MG63 (cell line): ENCODE measurements at places on chromosomes 1 and 21.
A peak's percentile ranks its signal among the peaks of the same experiment; 100 is the strongest.

GRCh38 chr21:41620982-41621381 is 113.0 kb upstream of the TMPRSS2 start:
- DNase-seq = no peak

- DNase-seq = no peak
These were observed 5.2 kb downstream of the RGL1 start for GRCh38 chr1:183810121-183810520.

DNA sequence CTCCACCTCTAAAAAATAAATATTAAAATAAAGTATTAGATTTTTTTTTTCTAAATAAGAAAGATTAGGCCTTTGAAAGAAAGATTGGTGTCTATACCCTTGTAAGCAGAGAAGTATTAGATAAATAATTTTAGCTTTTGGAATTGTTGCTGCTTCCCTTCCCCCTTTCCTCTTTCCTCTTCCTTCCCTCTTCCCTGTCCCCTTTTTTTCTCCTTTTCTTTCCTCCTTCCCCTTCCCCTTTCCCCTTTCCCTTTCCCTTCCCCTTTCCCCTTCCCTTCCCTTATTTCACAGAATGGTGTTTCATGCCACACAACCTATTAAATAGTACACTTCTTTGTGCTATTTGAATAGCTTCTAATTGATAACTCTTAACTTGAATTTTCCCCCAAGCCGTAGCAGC is 69.8 kb upstream of the QSOX1 start:
- DNase-seq = no peak

- peak; percentile 30 for DNase-seq
These were observed at the start of gene MX2 for GRCh38 chr21:41361786-41362604. TSS of gene MX2 (plus strand) at chr21:41362027. CDS start at chr21:41376907, 14,880 bp downstream.

- DNase-seq = no peak
These were observed 3.5 kb downstream of the HHAT start for GRCh38 chr1:210332233-210332632.

DNA sequence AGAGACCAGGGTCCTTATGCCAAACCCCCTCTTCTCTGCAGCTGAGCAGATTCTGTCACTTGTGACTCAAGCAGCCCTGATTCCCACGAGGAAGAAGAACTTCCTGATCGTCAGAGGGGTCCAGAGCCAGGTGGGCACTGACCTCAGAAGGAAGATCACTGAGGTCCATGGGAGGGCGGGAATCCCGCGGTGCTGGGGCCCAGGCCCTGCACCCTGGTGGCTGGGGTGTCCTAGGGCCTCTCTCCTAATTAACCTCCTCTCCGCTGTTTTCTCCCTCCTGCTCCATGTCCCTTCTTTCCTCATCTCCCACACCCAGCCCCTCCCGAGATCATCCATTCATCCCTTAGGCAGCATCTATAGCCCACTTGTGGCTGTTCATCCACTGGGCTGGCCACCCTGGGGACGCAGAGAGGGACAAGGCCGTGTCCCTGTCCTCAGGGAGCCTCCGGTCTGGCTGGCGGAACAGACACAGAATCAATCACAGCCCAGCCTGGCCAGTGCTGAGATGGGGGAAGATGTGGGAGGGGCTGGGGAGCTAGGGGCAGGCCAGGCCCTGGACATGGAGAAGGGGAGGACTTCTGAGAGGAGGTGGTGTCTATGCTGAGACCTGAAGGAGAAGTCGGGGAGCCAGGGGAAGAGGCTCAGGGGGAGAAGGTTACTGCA is 638.3 kb downstream of the MATN1 start:
- DNase-seq = no peak

GRCh38 chr1:55298167-55298894 is 83.2 kb upstream of the USP24 start:
- DNase-seq = no peak

DNA sequence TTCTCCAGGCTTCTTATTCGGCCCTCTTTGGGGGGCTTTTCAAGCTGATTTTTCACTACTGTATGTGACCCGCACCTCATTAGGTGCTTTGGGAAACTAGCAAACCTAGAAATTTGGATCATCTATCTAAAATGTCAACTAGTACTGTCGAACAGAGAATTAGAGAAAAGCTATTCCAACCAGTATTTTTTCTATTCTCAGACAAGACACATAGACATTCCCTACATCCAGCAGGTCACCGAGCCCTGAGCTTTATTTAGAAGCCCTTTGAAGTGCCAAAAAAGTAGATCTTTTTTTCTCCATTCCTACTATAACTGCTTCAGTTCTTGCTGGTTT is 310 bp upstream of the SSR2 start:
- DNase-seq = no peak

- DNase-seq = no peak
These were observed 510.2 kb downstream of the KCNT2 start for GRCh38 chr1:196098000-196098399.

GRCh38 chr21:28758042-28758882 is 234.4 kb downstream of the LTN1 start:
- DNase-seq = peak; percentile 76

- no peak for DNase-seq
These were observed 13.7 kb upstream of the CLCA1 start for GRCh38 chr1:86455073-86455472.

GRCh38 chr1:95407886-95408291 is 173.9 kb downstream of the RWDD3 start:
- DNase-seq = no peak

- peak; percentile 12 for DNase-seq
These were observed 96.3 kb upstream of the TMPRSS15 start for GRCh38 chr21:18499761-18500376.

DNA sequence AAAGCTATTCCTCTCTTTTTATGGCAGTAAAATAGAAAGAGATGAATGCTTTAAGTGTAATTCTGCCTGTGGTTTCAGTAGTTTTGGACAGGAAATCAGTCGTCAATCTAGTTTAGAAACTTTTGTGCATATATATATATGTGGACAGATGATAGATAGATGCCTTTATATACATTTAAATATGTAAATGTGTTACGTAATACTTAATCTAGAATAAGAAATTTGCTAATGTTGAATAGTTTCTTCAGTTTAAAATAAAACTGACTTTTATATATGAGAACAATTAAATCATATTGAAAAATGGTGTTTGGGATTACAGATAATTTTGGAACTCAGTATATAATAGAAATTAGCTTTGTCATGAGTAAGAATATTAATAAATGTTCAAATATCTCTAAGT is 1165.7 kb upstream of the NCAM2 start:
- DNase-seq = no peak

GRCh38 chr1:30908696-30909364 is at the start of gene SDC3:
TSS of gene SDC3 (minus strand) at chr1:30908758. CDS start at chr1:30908586, 172 bp downstream.
- no peak for DNase-seq

GRCh38 chr1:86699186-86699585 is 5.2 kb upstream of the SH3GLB1 start:
- DNase-seq = no peak

- peak; percentile 15 for DNase-seq
These were observed 1.3 kb downstream of the FCGR2A start for GRCh38 chr1:161506336-161507223.

DNA sequence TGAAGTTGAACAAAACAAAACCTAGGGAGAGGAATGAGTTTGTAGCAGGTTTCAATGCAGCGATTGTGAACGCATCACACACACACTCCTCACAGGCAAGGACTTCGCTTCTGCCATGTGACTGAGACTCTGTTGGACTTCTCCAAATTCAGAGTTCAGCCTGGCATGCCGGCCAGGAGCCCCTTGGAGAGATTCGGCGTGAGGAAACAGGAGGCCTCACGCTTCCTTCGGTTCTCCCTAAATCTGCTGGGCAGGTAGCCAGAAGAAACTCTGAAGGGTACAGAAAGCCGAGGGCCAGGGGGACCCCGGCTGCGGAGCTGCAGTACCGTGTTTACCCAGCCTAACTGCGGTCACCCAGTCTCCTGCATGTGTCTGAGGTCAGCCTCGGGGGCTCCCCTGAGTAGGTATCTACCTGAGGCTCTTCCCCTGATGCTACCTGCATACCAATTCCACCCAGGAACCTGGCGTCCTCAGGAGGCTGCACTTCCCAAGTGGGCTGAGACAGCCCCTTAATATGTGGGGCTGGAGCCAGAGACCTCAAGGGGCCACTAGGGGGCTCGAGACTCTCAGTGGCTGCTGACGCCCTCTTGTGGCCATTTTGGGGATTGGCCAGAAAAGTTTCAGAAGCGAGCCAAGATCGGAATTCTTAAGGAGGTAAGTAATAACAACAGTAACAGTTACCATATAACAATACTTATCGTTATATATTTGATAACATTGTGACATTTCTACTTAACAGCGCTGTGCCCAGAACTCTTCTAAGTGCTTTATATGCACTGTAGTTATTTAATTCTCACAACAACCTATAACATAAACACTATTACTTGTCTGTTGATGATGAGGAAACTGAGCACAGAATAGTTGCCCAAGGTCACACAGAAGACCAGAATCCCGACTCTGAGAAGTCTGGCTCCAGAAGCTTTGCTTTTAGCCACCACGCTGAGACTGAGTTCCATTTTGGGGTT is 2.7 kb upstream of the ANXA9 start:
- DNase-seq = peak; percentile 81

DNA sequence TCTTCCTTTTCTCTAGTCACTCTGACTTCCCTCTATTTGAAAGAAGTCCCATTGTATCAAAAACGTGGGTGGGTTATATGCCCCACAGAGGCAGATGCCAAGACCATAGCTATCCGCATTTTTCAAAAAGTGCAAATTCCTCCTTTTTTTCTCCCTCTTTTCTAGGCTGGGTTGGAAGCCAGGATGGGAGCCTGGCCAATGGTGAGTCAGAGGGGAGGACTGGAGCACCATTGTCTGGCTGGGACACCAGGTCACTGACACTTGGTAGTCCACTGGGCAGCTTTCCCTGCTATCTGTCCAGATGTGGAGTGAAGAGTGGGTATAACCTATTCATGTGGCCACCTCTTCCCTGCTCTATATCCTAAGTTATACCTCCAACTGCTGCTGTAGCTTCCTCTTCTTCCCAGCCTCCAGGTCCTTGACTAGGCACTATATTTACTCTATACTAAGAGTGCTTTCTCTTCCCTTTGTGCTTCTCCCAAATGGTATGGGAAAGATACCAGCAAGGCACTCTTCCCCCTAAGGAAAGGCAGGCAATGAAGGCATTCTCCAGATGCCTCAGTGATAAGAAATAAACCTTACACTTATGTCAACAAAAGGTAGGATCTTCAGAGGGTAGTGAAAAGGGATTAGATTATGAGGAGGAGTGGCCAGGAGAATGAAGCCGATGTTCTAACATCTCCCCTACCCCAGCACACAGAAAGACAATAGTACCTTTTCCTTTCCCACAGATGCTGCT is 12.9 kb downstream of the PI4KB start:
- peak; percentile 93 for DNase-seq

- DNase-seq = no peak
These were observed 72.5 kb upstream of the CLDN14 start for GRCh38 chr21:36552434-36552785.

DNA sequence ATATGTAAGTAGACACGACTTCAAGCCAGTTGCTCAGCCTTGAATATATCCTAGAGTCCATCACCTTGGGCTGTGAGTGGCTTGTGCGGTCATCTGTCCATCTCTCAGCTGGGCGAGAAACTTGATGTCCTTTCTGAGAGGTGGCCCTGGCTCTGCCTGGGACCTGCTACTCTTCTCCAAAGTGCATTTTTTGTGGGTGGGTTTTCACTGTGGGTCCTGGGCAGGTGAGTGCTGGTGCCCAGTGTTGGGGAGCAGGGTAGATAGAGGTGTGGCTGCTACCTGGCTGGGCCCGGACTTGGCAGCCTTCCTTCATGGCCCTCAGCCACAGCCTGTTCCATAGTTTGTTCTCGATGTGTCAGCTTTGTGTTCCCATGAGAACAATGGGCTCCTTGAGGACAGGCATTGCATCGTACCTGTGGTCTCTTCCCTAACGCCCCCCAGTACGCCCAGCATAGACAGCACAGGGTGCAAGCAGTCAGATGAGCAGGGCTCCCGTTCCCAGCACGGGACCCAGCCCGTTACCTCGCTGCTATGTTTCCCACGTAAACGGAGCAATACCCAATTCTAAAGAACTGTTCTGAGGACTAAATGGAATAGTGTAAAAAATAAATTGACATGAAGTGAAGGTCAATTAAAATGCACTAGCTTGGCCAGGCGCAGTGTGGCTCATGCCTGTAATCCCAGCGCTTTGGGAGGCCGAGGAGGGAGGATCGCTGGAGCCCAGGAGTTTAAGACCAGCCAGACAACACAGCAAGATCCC is 877 bp upstream of the SLX9 start:
- no peak for DNase-seq

GRCh38 chr1:147527941-147528936 is 13.1 kb upstream of the BCL9 start:
- no peak for DNase-seq

DNA sequence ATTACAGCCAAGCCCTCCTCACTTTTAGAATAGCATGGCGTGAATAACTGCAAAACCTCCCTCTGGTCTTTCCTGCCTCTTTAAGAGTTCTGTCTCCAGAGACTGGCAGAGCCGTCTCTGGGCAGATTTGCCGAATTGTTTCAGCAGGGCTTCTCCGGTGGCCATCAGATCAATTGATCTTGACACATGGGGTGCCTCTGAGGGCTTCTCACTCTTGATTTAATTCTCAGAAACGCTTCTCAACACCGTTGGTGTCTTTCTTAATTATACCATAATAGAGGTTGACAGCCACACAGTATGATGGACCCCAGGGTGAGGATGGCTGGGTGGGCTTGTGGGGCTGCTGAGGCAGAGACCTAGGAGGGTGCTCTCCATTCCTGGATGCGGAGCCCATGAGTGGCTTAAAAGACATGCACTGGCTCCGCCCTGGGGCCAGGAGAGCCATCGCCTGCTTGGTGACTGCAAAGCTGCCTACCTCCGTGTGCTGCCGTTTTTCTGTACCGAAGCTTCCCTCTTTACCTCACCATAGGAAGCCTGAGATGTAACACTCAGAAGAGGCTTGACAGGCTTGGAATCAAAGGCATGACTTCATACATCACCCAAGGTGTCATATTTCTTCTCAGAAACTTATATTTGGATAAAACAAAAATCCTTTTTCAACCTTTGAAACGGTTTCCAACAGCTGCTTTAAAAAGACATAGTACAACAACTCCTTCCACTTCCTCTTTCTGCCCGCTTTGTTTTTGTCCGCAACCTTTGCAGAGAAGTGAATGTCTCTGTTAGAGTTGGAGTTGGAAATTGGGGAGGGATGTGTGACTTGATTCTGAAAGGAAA is 82.9 kb downstream of the GALNT2 start:
- no peak for DNase-seq

- no peak for DNase-seq
These were observed 32.8 kb downstream of the COQ8A start for GRCh38 chr1:226972931-226973330.

GRCh38 chr1:39509360-39510009 is 18.0 kb downstream of the BMP8A start:
- no peak for DNase-seq

DNA sequence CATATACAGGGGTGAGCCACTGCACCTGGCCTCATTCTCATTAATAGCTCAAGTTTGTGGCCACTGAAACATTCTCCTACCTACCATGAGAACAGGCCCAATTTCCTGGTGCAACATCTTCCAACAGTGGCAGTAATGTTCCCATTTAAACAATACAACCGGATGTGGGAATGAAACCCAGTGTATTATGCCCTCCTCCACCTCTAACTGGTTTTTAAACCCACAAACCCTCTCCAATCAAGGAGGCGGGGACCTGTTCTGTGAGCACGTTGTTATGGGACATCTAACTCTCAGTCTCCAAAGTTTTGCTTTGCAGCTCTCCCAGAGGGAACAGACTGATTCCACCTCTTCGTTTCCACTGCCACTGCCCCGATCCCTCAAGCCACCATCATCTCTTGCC is 2.6 kb downstream of the CTNNBIP1 start:
- DNase-seq = no peak
